ENCODE measurements at places on chromosomes 3 and 15.

- peak; percentile 25 for DNase-seq
Observed at GRCh38 chr3:130276203-130276803, 69.2 kb upstream of the COL6A5 start.

- no peak for DNase-seq
Observed at GRCh38 chr3:150081084-150081483, 110.4 kb upstream of the PFN2 start.

- DNase-seq: peak; percentile 70
Observed at GRCh38 chr15:81256916-81257315, 60.2 kb downstream of the IL16 start.

DNA sequence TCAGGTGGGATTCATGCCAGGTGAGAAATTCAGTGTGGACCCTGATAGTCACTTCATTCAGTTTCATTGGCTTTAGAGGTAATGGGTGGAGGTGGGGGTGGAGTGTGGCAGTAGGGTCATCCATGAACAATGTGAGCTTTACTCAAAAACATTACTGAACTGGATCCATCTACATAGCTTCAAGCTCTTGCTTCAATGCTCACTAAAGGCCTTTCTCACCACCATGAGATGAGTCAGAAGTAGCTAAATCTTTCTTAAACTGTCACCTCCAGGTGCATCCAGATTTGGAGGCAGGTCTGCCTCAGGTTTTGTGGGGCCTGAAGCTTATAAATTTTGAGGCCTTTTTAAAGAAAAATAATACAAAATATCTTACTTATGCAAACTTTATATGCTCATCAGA lies 363.6 kb downstream of the CHST2 start:
- no peak for DNase-seq

DNA sequence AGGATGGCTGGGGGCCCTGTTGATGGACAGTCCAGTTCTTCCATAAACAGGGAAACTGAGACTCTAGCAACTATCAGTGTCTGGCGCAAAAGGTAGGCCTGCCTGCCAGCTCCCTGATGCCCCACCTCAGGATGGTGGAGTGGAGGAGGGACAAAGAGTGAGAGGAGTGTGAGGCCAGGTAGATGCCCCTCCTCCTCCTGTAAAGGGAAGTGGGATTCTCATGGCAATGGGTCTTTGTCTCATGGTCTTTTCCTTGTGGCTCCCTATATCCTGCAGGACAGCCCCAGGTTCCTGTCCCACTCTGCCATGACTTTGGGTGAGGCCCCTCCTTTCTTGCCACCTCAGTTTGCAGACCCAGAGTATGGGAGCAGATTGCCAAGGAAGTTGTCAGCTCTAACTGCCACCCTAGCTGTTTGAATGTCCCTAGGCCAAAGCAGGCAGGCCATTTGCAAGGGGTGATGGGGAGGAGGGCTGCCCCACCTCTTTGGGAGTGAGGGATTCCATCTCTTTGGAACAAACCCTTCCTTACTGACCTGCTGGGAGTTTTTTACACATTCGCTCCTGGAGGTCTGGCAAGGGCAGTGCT lies 2.8 kb upstream of the DNAH1 start:
- no peak for DNase-seq

- no peak for DNase-seq
Observed at GRCh38 chr15:67824976-67825880, at the start of gene SKOR1. Gene SKOR1 (plus strand): TSS chr15:67825509. CDS start chr15:67825603, 94 bp downstream.
